ENCODE measurements at places on chromosomes 5 and 9.

- no peak for DNase-seq
Measured at GRCh38 chr5:148179234-148179824, 11.0 kb downstream of the SPINK14 start.

DNA sequence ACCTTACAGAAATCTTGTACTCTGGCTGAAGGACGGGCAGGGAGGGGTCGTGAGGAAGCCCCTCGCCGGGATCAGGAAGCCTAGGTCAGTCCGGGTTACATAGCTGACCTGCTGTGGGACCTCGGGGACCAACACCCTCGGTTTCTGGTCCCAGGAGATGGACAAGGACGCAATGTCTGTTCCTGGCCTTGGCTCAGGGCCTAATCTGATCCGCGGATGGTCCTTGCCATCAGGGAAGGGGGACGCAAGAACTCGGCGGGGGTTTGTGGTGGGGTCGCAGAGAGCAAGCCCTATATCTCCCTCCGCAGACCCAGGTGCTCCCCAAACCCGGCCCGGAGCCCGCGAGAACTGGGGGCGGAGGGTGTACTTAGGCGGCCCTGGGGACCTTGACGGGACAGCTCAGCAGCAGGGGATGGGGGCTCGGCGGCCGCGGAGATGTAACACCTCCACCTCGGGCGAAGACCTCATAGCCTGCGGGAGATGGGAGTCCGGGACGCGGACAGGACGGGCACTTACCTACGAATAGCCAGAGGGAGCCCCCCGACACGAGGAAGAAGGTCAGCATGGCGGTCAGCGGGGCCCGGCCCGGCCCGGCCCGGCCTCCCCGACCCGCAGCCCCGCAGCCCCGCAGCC is 353 bp downstream of the ACSL6 start:
- DNase-seq = no peak

DNA sequence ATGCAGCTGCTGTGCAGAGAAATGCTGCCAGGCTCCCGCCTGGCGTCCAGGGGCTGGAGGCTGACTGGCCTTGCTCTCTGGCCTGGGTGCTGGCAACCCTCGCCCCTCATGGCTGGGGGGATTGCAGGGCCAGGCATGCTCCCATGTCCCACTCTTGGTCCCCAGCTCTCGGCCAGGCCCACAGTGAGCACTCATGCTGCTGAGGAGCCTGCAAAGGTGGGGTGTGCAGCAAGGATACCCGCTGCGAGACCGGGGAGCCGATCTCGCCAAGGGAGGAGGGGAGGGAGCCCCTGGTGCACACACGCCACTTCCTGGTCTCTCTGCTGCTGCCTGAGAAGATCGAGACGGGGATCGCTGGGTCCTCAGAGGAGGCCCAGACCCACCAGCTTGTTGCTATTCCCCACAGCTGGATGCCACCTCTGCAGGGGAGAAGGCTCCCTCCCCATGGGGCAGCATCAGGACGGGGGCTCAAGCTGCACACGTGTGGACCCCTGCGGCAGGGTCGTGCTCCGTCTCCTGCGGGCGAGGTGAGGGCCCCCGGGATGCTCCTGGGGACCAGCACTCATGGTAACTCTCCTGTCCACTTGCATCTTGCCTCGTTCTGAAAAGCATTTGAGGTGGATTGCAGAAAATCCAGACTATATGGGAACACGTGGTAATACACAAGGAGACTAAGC is 14.3 kb upstream of the CACFD1 start:
- DNase-seq = no peak

- DNase-seq = no peak
Measured at GRCh38 chr9:28648723-28649122, 1075.4 kb upstream of the C9orf72 start.

GRCh38 chr9:127292415-127292814 is 27.8 kb downstream of the GARNL3 start:
- no peak for DNase-seq

- DNase-seq = no peak
Measured at GRCh38 chr5:160260881-160261815, 31.8 kb downstream of the FABP6 start.

DNA sequence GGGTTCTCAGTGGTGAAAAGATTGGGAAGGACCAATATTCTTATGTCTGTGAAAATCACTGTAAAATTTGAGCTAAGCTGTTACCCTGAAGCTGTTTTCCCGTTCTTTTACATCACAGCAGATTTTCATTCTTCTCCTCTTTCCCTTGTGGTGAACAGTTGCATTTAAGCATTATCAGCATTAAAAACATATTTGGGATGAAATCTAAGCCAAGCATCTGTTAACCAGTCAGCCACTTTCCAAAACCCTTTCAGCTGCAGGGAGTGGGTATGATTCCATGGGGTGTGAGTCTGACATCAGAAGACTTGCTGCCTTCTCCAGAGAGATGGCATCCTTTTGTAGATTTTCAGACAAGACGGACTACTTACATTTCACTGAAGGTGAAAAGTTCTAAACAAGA is 97.2 kb downstream of the TRIO start:
- no peak for DNase-seq

DNA sequence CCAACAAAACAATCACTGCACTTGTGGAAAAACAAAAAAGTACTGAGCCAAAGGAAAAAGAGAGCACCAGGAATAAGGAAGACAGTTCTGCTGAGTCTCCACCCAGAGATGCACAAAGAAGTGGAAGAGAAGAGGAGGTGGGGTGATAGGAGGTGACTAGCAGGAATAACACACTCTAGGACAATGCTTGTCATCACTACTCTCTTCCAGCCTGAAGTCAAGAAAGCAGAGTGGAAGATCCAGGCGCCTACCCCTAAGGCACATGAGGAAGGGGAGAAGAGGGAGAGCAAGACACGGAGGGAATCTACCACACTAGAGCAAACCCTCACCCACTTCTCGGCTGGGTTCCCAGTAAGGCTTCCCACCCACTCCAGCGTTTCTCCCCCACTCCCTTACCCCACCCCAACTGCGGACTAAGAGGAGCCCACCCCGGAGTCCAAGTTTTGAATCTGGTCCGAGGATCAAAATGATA is 1.7 kb downstream of the SLIT3 start:
- DNase-seq = no peak

- no peak for DNase-seq
Measured at GRCh38 chr5:41843456-41844370, 26.5 kb downstream of the OXCT1 start.

- DNase-seq = no peak
Measured at GRCh38 chr5:110832683-110833082, 93.9 kb downstream of the SLC25A46 start.

DNA sequence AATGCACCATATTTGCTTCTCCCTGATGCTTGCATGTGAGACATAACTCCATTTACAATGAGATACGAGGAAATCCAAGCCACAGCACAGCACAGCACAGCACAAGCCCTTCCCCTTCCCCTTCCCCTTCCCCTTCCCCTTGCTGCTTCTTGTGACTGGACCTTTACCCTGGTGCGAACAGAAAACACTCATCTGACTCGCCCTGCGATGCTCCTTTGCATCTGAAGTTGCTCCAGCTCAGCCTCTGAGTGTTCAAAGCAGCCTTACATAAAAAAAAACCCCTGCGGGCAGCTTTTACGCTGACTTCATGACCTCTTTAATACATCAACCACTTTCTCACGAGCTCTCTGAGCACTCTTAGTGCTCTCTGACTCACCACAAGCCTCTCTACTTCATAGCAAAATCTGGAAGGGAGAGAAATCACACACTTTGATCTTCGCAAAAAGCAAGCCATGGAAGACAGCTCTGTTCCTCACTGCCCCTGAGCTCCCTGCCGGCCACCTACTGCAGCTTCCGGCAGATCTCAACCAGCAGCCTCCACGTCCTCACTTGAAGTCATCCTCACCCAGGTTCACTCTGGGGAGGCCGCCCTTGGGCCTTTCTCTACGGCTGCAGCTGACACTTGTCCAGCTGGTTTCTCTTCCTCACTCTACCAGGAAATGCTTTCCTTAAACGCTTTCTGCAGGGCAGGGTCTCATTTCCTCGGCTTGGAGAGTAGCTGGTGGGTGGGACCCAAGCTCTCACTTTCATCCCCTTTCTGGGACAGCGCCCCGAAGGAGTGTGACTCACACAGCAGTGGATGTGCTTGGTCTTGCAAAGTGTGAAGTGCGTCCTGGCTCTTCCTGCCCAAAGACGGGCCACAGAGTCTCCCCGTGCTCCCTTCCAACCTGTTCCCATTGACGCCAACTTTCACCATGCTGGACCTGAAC is 5.3 kb downstream of the SLC34A1 start:
- no peak for DNase-seq

- no peak for DNase-seq
Measured at GRCh38 chr9:34384368-34385165, 7.9 kb upstream of the MYORG start.

DNA sequence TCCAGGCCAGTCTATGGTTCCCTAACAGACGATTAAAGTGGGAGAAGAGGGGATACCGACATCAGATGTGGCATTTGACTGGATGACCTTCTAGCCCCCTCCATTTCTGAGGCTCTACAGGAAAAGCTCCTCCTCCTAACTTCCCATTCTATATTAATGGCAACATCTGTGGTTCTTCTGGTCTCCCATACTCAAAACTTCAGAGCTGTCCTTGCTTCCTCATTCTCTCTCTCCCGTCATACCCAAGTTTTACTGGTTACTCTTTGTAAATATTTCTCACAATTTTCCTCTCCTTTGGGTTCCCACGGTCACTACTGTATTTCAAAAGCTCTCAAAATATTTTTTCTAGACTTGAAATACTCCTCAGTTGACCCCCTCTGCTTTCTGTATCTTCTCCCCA is 36.0 kb upstream of the IL7R start:
- DNase-seq = no peak

- DNase-seq = no peak
Measured at GRCh38 chr9:72247549-72247948, 98.3 kb downstream of the GDA start.

GRCh38 chr9:124133727-124134126 is 122.2 kb downstream of the LHX2 start:
- no peak for DNase-seq

DNA sequence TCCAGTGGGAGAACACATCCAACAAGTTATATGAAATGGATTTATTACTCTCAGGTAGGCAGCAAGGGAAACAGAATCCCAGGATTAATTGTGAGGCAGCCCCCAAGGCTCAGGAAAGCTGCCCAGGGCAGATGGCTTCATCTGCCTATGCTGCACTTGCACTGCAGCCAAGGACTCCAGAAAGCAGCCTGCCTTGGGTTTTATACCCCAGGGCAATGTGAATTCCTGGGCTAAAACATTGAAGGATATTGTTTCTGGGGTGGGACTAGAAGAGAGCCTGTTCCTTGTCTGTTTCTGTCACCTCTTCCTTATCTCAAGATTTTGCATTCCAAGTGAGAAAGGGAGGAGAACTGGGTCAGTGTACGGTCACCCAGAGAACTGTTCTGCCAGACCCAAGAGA is 8.8 kb upstream of the CCL27 start:
- DNase-seq = no peak

GRCh38 chr9:98923451-98924123 is 20.1 kb upstream of the COL15A1 start:
- DNase-seq = no peak

DNA sequence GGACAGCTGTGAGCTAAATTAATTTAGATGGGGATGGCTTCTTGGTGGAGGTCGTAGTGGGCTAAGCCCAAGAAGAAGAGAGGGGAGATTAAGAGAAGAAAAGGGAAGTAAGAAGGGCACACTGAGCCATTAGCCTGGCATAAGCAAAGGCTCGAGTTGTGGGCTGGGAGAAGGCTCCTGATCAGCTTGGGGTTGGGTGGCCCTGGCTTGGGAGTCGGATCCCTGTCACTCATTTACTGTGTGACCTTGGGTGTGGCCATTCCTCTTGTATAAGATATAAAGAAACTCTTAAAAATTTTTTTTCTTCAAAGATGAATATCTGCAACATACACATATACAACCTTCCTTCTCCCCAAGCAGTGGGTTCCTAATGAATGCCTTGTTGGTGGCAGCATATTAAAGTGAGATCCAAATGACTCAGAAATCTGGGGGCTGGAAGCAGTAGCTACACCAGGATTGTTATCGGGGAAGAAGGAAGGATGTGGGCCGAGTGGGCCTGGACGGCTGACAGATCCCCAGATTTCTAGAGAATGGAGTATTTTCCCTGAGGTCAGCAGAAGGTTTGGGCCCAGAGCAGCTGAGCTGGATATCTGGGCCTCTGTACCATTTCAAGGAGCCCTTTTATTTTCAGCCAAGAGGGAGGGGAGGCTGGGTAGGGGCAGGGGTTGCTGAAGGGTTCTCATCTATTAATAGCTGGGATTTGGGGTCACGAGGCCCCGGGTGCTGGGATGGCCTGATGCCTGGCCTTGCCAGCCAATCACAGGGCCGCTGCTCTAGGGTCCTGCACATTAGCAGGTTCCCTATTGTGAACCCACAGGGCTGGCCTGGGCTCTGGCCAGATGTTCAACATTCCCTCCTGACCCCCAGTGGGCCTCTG is 52.1 kb downstream of the PPARGC1B start:
- no peak for DNase-seq

GRCh38 chr5:156042726-156043125 is 284.2 kb upstream of the SGCD start:
- no peak for DNase-seq

- no peak for DNase-seq
Measured at GRCh38 chr9:13432904-13433303, 153.4 kb upstream of the MPDZ start.

GRCh38 chr5:67019065-67019845 is 177.3 kb downstream of the CD180 start:
- DNase-seq = no peak

GRCh38 chr5:127184851-127185250 is 105.7 kb upstream of the MEGF10 start:
- no peak for DNase-seq

GRCh38 chr5:179194941-179195381 is 134.8 kb downstream of the ZNF354C start:
- DNase-seq = no peak

DNA sequence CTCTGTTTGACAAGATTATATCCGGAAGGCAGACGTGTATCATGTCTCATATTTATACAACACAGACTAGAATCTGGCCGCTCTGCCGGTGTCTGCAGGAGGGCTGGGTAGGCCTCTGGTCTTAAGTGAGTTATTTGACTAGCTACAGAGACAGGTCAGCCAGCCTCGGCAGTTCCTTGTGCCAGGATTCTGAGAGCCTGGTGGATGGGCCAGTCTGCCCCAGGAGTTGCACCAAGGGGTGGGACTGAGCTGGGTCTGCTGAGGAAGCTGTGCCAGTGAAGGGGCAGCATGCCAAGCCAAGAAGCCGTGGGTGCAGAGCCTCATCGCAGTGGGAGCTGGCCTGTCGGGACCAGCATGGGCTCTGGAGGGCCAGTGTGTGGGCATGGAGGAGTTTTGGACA is 7.1 kb downstream of the SNX18 start:
- no peak for DNase-seq

GRCh38 chr9:82673919-82674318 is 389.0 kb downstream of the RASEF start:
- DNase-seq = no peak

DNA sequence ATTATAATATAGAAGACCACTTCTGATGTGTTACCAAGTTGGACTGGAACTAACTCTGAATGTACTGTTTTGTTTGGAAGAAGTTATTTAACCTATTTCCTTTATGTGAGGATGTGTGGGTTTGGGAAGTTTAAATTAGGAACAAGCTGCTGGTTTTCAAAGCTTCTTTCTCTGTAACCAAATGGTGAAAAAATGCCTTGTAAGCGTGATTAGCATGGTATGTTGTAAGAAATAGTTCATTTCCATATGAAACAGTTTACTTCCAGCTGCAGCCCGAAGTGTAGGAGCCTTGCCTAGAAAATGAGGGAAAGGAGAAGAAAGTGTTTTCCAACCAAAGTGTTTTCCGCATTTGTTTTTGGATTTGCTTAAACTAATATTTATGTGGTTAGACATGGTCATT is 36.0 kb downstream of the TTC1 start:
- no peak for DNase-seq

Data from activated T-cell treated with anti-CD3 and anti-CD28 coated beads for 24 hours (primary cell).